ENCODE measurements at places on chromosomes 3 and 15.

DNA sequence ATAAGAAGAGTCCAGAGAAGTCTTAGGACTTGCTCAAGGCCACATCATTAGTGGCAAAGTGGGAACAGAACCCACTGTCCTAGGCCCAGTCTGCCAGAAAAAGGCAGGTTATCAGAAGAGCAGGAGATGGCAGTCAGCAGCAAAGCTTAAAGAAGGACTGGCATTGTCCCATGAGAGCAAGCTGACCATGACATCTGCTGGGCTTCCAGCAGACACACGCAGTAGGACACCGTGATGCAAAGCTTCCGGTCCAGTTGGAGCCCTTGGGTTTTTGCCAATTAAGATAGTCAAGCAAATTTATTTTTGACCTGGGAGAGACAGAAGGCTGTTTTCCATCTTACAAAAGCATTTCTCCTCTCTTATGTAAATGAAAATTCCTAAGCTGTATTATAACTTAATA lies 42.1 kb downstream of the ZBTB38 start:
- no peak for DNase-seq

- DNase-seq = no peak
These were observed 54.3 kb downstream of the OXNAD1 start for GRCh38 chr3:16319307-16319706.

DNA sequence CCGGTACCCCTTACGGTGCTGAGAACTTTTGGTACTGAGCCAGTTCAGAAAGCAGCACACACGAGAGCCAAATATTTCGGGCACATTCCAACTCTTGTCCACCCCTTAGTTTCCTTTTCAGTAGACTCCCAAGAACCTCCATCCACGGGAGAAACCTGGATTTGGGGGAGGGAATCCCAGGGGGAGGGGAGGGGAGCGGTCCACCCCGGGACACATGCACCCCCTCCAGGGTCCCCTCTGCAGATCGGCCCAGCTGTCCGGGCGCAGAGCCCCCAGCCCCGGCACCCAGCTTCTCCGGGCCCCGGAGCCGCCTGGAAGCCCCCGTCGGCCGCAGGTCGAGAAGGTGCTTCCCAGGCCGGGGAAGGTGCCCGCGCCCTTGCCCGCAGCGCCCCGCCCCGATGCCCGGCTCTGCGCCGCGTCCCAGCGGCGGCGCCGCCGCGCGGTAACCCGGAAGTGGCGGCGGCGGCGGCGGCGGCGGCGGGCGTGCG lies 455 bp upstream of the ABHD17C start:
- DNase-seq = peak; percentile 48

GRCh38 chr15:24772686-24773373 lies 97.3 kb downstream of the NPAP1 start:
- DNase-seq = peak; percentile 85

- DNase-seq = peak; percentile 60
These were observed at the start of gene PLCD1 for GRCh38 chr3:38029400-38030125. Gene PLCD1, minus strand, starts transcription at chr3:38029642. Its CDS starts 103 bp downstream, at chr3:38029539.

- no peak for DNase-seq
These were observed at the start of gene KNG1 for GRCh38 chr3:186717039-186717457. Gene KNG1, plus strand, starts transcription at chr3:186717359. Its CDS starts 184 bp downstream, at chr3:186717543.

- no peak for DNase-seq
These were observed 61.0 kb downstream of the TPRA1 start for GRCh38 chr3:127529346-127530188.

GRCh38 chr3:143824735-143825385 lies 23.4 kb downstream of the SLC9A9 start:
- no peak for DNase-seq

GRCh38 chr3:100754563-100755334 lies 45.5 kb downstream of the TFG start:
- DNase-seq = peak; percentile 28

GRCh38 chr3:146139586-146140110 lies 21.3 kb downstream of the PLOD2 start:
- peak; percentile 28 for DNase-seq

Data from fibroblast of skin of right quadriceps (primary cell).